Muscle of leg (tissue), 16 donors: ENCODE measurements at places on chromosomes 11 and 22. TPM values are rescaled to one million over a fixed set of nuclear protein-coding genes. Genes with fewer than 3 reads are reported as not detected.

- no peak for DNase-seq
Observed at GRCh38 chr11:2585566-2586086, 114.2 kb downstream of the KCNQ1OT1 start.

OR52N4 gene
- not detected for total RNA-seq

UNC93B1 gene
- 5.0 TPM for total RNA-seq

- no peak for DNase-seq
Observed at GRCh38 chr11:43396617-43397016, 37.9 kb downstream of the TTC17 start.

DNA sequence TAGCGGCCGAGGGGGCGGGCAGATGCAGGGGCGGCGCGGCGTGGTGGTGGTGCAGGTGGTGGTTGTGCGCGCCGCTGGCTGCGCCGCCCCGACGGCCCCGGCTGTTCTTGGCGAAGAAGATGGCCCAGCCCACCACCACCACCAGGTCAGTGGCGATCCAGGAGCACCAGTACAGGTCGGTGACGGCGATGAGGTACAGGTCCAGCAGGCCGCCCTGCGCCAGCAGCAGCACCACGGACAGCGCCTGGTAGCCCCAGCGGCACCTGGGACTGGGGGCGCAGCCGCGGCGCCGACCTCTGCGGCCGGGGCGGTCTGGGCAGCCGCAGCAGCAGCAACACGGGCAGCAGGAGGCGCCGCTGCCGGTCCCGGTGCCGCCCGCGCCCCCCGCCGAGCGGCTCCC, 879 bp downstream of the TMEM121B start:
- peak; percentile 75 for DNase-seq

DNA sequence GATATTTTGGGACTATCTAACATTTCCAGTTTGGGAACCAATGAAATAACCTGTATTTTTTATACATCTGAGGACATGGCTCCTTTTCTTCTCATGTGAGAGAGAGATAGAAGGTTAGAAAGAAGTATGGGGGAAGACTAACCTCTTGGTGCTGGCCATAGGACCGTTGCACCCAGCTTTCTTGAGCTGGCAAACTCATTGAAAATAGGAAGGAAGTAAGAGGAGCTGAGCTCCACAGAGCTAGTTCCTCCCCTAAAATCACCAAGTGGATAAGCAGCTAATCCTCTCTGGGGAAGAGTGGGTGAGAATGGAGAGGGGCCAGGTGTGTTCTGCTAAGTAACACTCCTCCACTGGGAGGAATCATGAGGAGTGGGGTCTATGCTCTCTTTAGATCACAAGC, 387.4 kb upstream of the CADM1 start:
- DNase-seq = no peak
